ENCODE measurements at places on chromosomes 7 and 10.

DNA sequence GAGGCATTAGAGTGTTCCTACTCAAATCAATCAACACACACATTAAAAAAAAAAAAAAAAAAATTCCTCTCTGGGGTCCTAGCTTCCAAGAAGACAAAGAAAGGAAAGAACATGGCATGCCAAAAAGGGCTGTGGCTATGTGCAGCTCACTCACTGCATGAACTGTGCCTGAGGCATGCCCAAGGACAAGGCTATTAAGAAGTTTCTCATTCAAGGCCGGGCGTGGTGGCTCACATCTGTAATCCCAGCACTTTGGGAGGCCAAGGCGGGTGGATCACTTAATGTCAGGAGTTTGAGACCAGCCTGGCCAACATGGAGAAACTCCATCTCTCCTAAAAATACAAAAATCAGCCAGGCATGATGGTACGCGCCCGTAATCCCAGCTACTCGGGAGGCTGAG is 41.9 kb upstream of the PPP3CB start:
- no peak for DNase-seq

GRCh38 chr10:73263693-73264347 is 11.4 kb upstream of the MRPS16 start:
- peak; percentile 11 for DNase-seq

DNA sequence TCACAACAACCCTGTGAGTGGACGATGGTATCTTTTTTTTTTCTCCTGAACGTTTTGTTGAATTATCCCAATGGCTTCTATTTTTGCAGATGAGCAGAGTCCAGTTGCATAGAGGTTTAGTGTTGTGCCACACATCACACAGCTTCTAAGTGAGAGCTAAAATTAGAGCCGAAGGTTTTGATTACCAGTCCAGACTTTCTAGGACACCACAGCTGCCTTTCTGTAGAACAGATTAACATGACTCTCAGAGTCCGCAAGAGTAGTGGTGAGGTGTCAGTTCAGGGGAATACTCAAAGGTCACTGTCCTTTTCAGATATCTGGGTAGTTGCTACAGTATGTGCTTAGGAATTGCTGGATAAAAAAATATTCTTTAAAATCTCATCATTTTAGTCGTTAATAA is 13.8 kb downstream of the SGPL1 start:
- DNase-seq, result no peak

- peak; percentile 47 for DNase-seq
Observed at GRCh38 chr10:50946991-50947781, 61.8 kb upstream of the A1CF start.

DNA sequence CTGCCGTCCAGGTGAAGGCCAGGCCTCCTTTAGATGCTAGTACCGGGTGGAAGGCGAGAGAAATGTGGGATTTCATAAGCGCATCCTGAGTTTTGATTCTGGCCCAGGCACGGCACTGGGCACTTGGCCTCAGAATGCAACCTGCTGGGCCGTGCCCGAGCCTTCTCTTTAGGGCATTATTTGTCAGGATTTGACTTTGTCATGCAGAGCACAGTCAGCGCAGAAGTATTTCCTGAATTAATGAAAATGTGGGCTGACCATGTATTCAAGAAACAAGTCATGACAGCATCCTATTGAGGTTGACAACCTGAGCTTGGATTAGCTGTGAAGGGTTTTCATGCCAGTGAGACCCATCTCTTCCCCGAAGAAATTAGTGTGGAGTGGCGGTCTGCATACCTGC is 34.4 kb downstream of the RCC1L start:
- no peak for DNase-seq

DNA sequence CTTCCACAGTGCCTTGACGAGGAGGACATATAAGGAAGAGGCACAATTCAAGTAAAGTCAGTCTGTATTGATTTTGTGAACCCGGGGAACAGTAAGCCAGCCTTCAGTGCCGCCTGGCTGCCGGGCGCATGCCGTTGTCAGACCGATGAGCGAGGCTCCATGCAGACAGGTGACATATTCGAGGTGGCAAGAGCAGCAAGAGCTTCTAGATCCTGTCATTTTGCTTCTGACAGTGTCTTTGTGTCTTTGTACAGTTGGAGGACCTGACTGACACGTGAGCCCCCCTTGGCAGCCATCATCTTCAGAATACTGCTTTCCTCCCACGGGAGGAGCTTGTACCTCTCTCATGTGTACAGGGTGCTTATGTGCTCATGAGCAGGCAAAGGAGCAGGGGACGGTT is 387.5 kb upstream of the GALNT17 start:
- DNase-seq, result no peak

- DNase-seq, result no peak
Observed at GRCh38 chr10:12418000-12418399, 68.7 kb downstream of the CAMK1D start.

GRCh38 chr10:47179291-47179647 is 120.7 kb upstream of the GDF10 start:
- no peak for DNase-seq

DNA sequence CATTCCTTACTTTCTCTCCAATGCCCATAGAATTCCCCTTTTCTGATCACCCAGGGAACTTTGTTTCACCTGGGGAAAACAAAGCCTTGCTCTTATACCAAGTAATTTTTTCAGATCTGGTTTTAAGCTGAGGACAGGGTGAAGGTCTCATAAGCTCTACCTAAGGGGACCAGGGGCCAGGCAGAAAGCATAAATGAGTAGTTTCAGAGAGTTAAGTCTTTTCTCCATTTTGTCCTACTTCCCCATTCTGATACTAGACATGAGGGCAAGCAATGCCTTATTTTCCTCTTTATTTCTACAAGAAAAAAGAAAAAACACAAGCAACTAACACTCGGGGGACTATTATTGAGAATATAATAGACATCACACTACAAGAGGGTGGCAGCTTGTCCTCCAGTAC is 2.9 kb downstream of the AKR1D1 start:
- no peak for DNase-seq

DNA sequence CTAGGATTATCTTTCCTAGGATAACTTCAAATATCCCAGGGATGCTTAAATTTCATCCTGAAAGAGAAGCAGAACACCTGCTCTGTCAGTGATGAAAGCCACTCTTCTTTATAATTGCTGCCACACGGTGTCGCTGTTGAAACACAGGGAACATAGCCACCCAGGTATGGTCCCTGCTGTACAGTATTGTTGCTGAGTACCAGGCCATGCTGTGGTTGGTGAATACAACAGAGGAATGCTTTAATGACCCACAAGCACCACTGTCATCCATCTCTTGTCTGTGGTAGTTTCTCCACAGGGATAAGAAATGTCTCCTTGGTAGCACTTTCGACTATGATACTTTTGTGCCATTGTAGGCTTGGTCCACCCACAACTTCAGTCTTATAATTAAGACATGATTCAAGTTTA is 70.6 kb upstream of the STARD3NL start:
- peak; percentile 55 for DNase-seq

GRCh38 chr10:11403116-11403515 is 208.3 kb downstream of the USP6NL start:
- DNase-seq, result no peak

DNA sequence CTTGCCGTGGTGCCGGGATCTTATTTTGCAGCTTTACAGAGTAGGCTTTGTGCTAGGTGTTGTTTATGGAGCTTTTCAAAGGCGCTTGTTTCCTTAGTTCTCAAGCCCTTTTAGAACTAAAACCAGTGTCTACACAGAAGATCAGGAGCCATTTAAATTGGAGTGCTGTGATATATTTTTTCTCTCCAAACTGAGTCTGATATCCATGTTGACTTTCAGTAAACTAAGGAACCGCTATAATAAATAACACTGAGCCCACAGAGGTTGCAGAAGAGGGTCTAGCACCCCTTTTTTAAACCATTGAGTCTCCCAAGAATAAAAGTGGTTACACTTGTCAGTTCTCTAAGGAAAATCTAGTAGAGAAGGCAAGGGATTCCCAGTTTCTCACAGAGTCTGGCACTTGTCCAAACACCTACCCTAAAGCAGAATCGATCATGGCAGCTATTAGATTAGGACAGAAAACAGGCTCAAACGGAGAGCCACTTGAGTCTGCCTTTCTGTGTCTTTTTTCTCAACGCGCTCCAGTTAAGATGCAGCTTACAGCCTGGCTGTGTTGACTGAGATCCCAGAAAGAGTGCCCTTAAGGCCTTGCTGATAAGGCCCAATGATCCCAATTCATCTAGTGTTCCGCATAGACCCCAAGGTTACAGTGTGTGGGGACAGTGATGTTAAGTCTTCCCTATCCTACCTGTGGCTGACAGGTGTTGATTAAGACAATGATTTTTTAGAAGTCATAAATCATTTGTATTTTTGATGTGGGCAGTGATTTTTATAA is 804 bp downstream of the TMEM106B start:
- DNase-seq, result no peak

DNA sequence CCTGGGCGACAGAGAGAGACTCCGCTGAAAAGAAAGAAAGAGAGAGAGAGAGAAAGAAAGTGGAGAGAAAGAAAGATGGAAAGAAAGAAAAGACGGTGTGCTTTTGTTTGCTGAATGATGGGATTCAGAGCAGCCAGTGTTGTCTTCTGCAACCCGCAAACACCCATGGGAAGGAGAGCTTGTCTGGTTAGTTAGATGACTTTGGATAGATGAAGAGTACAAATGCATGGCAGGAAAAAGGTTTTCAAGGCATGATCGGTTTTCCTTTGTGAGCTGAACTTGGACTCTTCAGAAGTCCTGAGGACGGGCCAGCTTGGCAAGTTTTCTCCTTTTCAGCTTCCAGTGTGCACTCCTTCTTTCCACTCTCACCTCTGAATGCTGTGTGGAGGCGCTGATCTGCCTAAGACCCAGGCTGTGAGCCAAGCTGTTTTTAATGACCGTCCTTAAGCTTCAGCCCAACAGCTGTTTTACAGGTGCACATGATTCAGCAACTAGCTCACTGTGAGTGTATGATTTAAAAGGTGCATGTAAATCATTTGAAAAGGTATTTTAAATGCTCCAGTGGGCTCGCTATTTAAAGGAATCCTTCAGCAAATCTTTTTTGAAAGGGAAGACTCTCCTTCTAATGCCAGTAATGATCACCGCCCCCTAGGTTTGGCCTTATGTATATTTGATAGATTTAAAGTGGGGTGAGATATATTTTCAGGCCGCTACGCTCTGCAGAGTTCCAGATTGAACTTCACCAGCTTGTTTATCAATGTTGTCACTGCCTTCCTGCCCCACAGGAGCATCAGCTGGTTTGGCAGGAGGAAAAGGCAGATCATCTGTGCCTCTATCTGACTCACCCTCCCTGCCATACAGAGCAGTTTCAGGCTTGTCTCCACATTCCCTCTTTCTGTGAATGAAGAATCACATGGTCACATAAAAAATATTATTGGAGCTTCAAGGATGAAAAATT is 115.0 kb downstream of the PLXDC2 start:
- DNase-seq, result peak; percentile 56

DNA sequence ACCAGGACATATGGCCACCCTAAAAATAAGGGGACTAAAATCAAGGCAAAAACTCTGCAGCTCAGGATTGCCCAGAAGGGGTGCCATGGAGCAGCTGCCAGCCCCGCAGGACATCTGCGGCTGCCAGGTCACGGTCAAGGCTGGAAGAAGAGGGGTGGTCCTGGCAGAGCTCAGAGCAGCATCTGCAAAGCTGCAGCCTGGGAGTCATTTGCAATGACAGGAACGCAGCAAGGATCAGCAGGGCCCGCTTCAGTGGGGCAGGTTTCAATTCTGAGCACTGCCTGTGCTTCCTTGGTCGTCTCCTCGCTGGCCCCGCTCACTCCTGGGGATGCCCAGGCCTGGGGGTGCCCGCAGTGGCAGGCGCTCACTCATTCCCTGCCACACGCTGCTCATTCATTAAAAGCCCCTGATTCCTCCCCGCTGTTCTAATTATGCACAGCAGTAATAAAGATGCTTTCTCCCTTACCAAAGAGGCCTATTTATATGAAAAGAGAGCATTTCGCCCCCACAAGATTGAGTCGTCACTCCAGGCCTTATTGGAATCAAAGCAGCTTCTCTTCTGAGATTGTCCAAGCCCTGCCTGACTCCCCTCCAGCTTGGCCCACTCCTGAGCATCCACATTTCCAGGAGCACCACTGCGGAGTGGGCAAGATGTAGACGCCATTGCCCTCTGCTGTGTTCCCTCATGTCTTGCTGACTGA is 4.6 kb downstream of the HSPA12A start:
- no peak for DNase-seq

- DNase-seq, result peak; percentile 64
Observed at GRCh38 chr7:1123715-1124114, 35.8 kb downstream of the GPER1 start.

- no peak for DNase-seq
Observed at GRCh38 chr7:158077151-158077840, 510.3 kb downstream of the PTPRN2 start.

DNA sequence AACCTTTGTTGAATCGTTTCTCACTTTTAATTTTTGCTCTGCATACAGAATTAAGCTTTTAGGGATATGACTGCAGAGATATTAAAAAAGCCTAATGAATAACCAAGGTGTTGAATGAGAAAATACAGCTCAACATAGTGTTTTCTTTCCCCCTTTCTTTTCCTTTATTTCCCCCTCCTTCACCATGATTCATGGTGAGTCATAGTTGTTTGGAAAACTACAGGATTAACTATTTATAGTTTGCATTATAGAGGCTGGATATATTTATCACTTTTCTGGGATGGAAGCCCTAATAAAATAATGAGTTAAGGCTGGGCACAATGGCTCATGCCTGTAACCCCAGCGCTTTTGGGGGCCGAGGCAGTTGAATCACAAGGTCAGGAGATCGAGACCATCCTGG is 115.0 kb downstream of the DNAJB9 start:
- DNase-seq, result no peak

DNA sequence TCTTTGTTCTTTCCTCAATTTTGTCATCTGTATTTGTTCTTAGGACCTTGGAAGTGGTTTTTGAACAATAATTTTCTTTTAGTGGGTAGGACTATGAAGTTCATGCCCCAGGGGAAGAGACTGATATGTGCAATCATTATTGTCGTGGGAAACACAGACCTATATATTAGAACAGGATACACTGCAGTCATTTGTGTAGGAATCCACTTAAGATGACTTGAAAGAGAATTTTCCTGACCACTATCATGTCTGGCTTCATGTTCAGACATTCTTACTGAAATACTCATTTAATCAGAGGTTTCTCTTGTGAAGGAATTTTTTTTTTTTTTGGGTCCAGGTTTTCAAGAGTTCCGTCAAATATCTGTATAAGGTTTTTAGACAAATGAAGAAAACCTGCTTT is 163.6 kb downstream of the SUGCT start:
- DNase-seq, result peak; percentile 81

- DNase-seq, result no peak
Observed at GRCh38 chr10:11015446-11015934, 2.2 kb upstream of the CELF2 start.

GRCh38 chr10:124414076-124414475 is 4.6 kb downstream of the OAT start:
- no peak for DNase-seq

DNA sequence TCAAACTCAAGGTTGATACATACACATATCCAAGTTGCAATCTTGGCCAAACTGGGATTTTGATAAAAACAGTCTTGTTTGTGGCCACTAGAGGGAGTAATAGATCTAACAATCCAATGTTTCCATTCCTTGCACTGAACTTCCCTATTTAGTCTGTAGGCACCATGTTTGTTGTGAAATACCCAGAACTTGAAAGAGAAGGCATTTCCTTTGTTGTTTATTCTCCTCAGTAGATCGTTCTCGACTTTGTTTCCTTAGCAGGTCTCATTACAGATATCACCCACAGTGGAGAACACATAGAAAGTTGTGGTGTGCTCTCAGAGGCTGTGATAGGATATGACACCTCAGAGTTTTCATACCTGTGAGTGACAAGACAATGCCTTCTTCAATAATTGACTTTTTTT is 70.3 kb upstream of the MXI1 start:
- DNase-seq, result peak; percentile 67

- DNase-seq, result no peak
Observed at GRCh38 chr10:91576096-91576545, 56.8 kb downstream of the PPP1R3C start.

Measured in brain microvascular endothelial cell (primary cell).